ENCODE measurements at places on chromosomes 1 and 21.
A peak's percentile ranks its signal among the peaks of the same experiment; 100 is the strongest.

- DNase-seq = no peak
Observed at GRCh38 chr1:239706245-239706892, 320.0 kb downstream of the CHRM3 start.

GRCh38 chr1:226579781-226580323, 31.3 kb downstream of the STUM start:
- no peak for DNase-seq

DNA sequence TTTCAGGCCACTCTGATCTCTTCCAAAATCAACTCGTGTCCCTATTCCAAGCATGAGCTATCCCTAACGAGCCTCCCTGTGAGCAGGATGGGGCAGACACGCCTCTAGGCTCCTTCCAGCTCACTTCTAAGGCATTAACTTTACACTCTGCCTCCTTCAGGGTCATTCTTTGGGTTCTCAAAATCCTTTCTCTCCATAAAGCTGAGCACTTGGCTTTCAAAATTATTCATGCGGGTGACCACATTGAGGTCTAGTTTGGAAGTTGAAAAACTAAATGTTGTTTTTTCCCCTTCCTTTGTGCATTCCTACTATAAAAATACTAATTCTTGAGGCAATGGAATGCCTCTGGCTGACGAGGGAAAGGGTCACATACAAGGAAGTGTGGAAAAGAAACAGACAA, 33.5 kb upstream of the BMP8B start:
- DNase-seq = no peak

DNA sequence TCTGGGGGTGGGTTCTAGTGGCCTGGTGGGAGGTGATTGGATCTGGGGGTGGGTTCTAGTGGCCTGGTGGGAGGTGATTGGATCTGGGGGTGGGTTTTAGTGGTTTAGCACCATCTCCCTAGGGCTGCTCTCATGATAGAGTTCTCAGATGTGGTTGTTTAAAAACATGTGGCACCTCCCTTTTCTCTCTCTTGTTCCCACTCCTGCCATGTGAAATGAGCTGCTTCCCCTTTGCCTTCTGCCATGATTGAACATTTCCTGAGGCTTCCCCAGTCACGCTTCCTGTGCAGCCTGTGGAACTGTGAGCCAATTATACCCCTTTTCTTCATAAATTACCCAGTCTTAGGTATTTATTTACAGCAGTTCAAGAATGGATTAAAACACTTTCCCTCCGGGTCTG, 327.3 kb upstream of the AJAP1 start:
- no peak for DNase-seq

- peak; percentile 86 for DNase-seq
Observed at GRCh38 chr1:51924455-51924854, 45.9 kb upstream of the NRDC start.

DNA sequence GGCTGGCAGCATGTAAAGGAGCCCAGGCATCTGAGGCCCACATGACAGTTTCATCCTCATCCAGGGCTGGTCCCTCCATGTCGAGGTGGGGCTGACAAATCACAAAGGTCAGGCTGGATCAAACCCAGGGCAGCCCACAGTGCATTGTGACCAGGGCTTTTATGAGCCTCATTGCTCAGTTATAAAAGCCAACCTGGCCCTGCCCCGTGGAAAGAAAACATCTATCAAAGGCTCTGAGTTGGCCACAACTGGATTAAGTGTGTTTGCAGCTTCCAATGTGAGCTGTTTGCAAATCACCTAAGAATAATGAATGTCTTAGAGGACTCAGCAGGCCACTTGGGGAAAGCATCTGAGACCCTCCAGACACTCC, 45.4 kb downstream of the GRHL3 start:
- peak; percentile 42 for DNase-seq

Measured in GM23248 (cell line).